ENCODE measurements at places on chromosomes 1 and 21. TPM values are rescaled to one million over a fixed set of nuclear protein-coding genes. Genes with fewer than 3 reads are reported as not detected.

DNA sequence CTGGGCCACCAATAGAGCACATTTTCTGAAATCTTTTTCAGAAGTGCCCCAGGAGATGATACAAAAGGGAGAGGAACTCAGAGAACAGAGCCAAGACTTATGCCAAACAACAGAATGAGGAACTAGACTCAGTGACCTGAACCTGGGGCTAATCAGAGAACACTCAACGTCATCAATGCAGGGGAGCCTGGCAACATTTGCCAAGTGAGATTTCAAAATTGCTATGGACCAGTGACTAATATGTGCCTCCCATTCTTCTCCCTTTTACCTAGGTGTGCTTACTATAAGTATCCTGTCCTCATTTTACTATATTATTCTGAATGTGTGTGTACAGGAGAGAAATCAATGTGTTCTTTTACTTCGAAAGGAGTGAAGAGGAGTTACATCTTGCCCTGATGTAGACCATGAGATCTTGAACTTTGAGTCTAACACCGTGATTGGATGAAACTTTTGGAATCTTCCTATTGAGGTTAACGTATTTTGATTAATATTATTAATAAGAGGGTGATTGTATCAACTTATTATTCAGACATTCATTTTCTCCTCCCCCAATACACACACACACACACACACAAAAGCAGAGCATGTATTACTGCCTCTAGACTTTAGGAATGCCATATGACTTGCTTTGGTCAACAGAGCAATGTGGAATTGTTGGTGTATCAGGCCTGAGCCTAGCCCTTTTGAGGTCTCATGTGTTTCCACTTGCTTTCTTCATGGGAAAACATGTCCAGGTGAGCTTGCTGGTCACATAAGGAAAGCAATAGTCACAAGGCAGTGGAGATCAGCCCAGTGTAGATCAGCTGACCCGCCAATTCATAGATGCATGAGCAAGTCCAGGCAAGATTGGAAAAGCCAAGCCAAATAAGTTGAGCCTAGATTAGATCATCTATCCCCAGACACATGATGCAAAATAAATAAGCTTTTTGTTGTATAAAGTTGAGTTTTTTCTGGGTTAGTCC is 80.3 kb upstream of the ETS2 start:
- no peaks in the 10 kb centered on the region for H3K36me3 ChIP-seq
- no peaks in the 10 kb centered on the region for H3K27me3 ChIP-seq
- no peaks in the 10 kb centered on the region for H3K4me1 ChIP-seq
- no peak for DNase-seq
- H3K27ac ChIP-seq: no peak overlapping the region
- H3K4me3 ChIP-seq: no peak overlapping the region

GRCh38 chr1:102296116-102296515 is 299.4 kb upstream of the OLFM3 start:
- DNase-seq: peak; percentile 18
- H3K4me3 ChIP-seq: no peak overlapping the region
- H3K36me3 ChIP-seq: no peaks in the 10 kb centered on the region
- no peaks in the 10 kb centered on the region for H3K4me1 ChIP-seq

DNA sequence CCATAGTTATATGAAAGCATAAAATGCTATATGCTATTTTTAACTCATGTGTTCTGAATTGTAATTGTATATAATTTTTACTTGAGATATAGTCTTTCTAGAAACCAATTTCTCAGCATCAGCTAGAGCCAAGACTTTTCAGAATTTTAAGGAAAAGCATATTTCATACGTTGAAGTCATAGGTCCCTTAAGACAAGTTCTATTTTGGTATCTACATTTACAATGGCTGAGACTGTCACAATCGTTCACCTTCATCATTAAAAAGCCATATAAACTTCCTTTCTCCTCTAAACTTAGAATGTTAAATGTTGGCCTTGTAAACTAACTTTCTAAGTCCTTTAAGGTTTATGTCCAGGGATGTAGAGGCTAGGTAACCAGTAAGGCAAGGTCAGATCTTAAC is 104.1 kb downstream of the LRRC40 start:
- no peak for DNase-seq
- H3K36me3 ChIP-seq: no peaks in the 10 kb centered on the region
- no peak overlapping the region for H3K4me3 ChIP-seq
- H3K27ac ChIP-seq: no peak overlapping the region
- H3K4me1 ChIP-seq: no peaks in the 10 kb centered on the region

DNA sequence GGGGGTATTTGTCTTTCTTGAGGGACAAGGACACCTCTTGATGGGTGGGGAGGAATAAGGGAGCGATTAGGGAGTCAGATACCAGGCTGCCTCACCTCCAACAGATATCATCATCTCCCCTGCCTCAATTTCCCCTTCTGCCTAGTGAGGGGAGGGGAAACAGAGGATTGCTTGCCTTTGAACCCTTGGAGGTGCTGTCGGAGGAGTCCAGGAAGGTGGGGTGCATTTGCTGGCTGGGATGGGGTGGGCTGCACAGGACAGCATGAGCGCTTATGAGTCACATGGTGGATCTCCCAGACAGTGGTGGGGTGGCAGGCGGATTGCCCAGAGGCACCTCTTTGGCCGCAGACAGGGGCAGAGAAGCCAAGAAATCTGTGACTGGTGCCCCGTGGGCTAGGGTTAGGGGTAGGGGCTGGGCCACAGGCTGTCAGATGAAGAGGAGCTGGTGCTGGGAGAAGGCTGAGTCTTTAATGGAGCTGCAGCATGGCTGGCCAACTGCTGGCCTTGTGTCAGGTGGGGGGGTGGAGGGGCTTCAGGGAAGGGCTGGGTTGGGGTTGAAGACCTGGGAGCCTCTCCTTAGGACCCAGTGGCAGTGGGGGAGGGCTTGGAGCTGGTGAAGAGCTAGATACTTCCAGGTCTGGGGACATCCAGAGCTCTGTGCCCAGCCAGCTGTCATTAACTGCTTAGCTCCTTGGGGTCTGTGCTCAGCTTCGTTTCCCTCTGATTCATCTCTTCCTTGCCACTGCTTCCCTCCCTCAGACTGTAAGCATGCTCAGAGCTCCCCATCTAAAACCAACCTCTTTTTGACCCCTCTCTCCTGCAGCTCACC is 7.0 kb upstream of the ADORA1 start:
- H3K27ac ChIP-seq: no peak overlapping the region
- no peak for DNase-seq
- H3K4me1 ChIP-seq: peaks cover 3% of the 10 kb centered on the region
- no peak overlapping the region for H3K4me3 ChIP-seq
- H3K36me3 ChIP-seq: no peaks in the 10 kb centered on the region

- H3K27me3 ChIP-seq: no peaks in the 10 kb centered on the region
- H3K27ac ChIP-seq: no peak overlapping the region
- H3K4me3 ChIP-seq: no peak overlapping the region
- no peaks in the 10 kb centered on the region for H3K4me1 ChIP-seq
- H3K36me3 ChIP-seq: no peaks in the 10 kb centered on the region
Observed at GRCh38 chr1:199700551-199700950, 327.0 kb upstream of the NR5A2 start.

DNA sequence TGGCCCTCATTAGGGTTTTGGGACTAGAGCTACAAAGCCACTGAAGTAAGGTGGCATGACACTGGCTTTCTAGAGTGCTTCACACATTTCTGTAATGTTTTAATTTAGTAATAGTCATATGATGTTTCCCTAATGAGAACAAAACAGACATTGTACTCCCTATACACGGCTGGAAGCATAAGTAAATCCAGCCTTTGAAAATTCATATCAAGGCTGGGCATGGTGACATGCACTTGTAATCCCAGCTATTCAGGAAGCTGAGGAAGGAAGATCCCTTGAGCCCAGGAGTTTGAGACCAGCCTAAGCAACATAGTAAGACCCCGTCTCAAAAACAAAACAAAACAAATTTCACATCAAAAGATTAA is 7.4 kb downstream of the USP48 start:
- H3K27ac ChIP-seq: no peak overlapping the region
- H3K4me1 ChIP-seq: peaks cover 31% of the 10 kb centered on the region

Gene PTGS2
- 15.5 TPM for total RNA-seq

GRCh38 chr1:168008595-168008994 is 71.7 kb upstream of the MPC2 start:
- no peaks in the 10 kb centered on the region for H3K4me1 ChIP-seq
- H3K27ac ChIP-seq: no peak overlapping the region
- no peak overlapping the region for H3K4me3 ChIP-seq
- no peak for DNase-seq
- no peaks in the 10 kb centered on the region for H3K27me3 ChIP-seq
- H3K36me3 ChIP-seq: peaks cover 54% of the 10 kb centered on the region

Gene CD160
- 1.1 TPM for total RNA-seq

DNA sequence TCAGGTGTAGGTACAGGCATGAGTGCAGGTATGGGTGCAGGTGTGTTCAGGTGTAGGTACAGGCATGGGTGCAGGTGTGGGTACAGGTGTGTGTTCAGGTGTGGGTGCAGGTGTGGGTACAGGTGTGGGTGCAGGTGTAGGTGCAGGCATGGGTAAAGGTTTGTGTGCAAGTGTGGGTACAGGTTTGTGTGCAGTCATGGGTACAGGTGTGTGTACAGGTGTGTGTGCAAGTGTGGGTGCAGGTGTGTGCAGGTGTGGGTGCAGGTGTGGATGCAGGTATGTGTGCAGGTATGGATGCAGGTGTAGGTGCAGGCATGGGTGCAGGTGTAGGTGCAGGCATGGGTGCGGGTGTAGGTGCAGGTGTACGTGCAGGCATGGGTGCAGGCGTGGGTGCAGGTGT is 79.4 kb upstream of the ACTL8 start:
- no peak for DNase-seq
- no peak overlapping the region for H3K27ac ChIP-seq
- H3K27me3 ChIP-seq: no peaks in the 10 kb centered on the region

DNA sequence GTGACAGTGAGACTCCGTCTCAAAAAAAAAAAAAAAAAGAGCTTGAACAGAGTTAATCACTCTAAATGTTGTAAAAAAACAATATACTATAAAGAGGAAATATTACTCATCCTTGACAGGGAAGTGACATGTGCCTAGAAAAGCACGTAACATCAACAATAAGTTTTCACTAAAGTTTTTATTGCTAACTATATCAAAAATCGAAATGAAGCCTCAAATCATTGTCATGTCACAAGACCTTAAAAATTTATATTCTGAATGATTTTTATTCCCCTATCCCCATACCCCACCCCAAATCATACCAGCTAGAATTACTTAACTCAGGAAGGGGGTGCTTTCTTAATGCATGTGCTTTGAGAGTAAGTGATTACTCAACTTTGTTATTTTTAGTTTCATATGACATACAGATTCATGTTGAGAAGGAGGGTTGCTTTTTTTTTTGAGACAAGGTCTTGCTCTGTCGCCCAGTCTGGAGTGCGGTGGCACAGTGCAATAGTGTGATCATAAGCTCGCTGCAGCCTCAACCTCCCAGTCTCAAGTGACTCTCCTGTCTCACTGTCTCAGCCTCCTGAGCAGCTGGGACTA is 53.6 kb upstream of the MUTYH start:
- peak overlapping the region; percentile 55 for H3K27ac ChIP-seq
- H3K36me3 ChIP-seq: no peaks in the 10 kb centered on the region
- no peaks in the 10 kb centered on the region for H3K27me3 ChIP-seq

DNA sequence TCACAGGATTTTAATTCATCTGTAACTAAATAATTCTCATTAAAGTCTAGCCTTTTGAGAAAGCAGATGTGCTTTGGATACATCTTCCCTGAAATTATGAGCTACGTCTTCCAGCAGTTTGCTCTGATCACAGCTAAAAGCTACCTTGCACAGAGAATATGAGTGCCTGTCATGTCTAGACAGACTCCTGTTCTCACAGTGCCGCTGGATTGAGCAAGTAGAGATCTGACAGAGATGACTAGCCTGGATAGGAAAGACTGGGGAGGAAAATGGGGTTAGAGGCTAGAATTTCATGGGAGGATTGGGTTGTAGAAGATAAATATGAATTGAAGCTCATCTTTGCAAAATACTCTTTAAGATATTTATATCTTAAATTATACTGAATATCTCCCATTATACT is 24.1 kb downstream of the CEPT1 start:
- peaks cover 73% of the 10 kb centered on the region for H3K36me3 ChIP-seq
- no peak overlapping the region for H3K4me3 ChIP-seq
- H3K4me1 ChIP-seq: peaks cover 7% of the 10 kb centered on the region
- H3K27me3 ChIP-seq: no peaks in the 10 kb centered on the region
- no peak overlapping the region for H3K27ac ChIP-seq

GRCh38 chr1:38084700-38085099 is 38.1 kb upstream of the POU3F1 start:
- no peaks in the 10 kb centered on the region for H3K4me1 ChIP-seq
- H3K4me3 ChIP-seq: no peak overlapping the region
- DNase-seq: no peak
- H3K27me3 ChIP-seq: peaks cover 3% of the 10 kb centered on the region

Data from lower lobe of right lung (tissue), 2 donors.